AML-193 (cell line): ENCODE measurements at places on chromosomes 11 and 22.

DNA sequence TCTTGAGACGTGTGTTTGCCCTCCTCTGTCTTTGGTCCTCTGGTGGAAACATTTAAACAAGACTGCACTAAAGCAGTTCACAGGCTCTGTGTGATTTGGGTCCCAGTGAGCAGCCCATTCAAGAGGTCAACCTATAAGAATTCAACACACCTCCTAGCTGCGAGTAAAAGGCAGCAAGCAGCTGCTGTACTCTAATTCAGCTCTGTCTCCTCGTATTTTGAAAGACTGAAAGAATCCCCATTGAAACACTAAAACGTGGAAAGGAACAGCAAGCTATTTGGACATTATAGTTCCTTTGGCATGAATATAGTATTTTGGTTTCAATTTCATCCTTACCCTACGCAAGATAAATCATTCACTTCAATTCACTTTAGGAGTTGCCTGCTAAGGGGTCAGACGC lies 1046.7 kb downstream of the DLG2 start:
- DNase-seq = no peak

GRCh38 chr11:66119348-66120133 lies 49.5 kb downstream of the PACS1 start:
- DNase-seq = no peak

GRCh38 chr11:1181853-1182535 lies 24.2 kb downstream of the MUC5AC start:
- DNase-seq = no peak

DNA sequence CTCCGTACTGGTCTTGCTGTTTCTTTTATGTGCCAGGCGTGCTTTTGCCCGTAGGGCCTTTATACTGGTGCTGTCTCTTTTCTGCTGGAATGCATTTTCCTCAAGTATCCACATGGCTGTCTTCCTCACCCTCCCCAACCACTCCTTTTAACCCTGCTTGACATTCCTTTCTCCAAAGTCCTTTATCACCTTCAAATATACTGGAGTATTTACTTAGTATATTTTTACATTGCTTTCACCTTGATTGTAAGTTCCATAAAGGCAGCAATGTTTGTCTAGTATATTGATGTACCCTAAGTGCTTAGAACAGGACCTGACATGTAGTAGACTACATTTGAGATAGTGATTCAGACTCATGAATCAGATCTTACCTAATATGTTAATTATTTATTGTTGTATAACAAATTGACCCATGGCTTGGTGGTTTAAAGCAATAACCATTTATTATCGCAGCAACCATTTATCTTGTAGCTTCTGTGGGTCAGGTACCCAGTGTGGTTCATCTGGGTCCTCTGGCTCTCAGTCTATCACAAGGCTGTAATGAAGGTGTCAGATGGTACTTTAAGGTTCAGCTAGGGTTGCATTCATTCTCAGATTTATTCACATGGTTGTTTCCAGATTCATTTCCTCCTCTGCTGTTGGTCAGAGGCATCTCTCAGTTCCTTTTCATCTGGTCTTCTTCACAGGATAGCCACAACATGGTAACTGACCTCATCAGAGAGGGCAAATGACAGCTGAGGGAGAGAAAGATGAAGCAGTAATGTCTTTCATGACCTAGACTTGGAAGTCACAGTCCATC lies 34.2 kb downstream of the DDX10 start:
- DNase-seq = no peak

- DNase-seq = no peak
These were observed 32.7 kb upstream of the ACCSL start for GRCh38 chr11:44014968-44015623.

DNA sequence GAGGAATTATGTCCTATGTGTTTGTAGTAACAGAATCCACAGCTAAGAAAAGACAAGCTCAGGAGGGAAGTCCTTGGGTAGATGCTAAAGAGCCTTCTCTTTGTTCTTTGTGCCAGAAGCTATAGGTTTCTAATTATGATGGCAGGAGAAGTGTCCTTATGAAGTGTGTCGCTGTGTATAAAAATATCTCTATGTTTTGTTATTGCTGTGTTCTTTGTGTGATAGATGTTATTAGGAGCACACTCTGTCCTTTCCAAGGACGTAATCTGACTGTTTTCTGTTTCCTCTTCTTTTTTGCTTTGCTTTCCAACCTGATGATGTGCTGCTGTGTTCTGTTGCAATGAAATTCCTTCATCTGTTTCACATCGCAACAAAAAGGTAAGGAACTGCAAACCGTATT lies 171.9 kb downstream of the NCAM1 start:
- DNase-seq = no peak

DNA sequence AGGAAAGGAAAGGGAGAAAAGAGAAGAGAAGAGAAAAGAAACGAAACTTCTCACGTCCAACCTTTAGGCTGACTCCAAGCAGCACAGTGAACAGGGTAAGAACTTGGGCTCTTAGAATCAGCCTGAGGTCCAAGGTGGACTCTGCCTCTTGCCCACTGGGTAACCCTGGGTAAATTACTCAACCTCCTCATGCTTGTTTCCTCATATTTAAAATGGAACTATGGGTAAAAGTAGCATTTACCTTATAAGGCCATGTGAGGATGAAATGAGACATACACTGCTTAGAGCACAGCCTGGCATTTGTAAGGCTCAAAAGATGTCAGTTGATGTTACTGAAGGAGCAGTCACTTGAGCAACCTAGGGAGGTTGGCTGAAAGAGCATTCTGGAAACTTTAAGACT lies 107.9 kb downstream of the C11orf58 start:
- DNase-seq = no peak

GRCh38 chr11:119363081-119363850 lies 16.8 kb upstream of the MFRP start:
- DNase-seq = no peak

DNA sequence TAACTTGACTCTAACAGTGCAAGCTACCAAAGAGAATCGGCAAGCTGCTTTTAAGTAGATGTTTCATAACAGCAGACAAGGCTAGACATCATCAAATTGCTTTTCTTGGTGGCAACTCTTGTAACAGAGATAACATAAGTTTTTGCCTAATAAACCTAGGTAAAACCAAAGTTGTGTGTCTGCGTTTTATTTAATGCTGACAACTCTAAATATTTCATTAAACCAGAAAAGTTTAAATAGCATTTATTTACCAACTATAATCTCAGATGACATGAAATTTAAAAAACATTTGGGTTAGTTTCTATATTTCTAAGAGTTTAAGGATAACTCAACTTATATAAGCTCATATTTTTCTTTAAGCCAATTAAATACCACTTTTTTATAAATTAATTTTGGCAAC lies 19.3 kb upstream of the IFITM3 start:
- DNase-seq = no peak

DNA sequence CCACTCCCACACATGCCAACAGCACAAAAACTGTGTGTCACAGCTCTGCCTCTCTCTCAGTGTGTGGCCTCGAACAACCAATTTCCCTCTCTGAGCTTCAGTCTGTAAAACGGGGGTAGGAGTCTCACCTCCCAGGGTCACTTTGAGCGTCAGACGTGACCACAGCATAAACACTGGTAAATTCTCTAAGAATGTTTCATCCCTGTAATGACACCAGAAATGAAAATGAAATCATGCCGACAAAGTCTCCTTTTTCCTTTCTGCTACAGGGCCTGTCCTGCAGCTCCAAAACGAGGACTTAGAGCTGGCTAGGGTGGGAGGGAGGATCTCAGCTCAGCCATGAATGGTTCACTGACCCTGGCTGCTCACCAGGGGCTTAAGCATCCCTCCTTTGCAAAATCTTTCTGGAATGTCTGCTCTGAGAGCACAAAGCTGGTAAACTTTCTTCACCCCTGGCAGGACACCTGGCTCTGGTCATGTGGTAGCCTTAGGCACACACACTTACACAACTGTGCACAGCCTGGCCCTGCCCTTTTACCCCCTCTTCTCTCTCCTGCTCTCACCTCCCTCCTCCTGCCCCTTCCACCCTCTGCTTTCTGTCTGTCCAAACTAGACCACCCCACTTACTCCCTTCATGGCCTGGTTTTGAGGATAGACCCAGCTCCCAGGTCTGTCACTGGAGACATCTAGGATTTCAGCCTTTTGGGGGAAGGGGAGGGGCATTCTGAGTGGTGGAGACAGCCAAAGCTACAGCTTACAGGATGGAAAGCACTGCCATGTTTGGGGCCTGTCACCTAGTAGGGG lies 12.3 kb upstream of the TSKU start:
- DNase-seq = no peak

DNA sequence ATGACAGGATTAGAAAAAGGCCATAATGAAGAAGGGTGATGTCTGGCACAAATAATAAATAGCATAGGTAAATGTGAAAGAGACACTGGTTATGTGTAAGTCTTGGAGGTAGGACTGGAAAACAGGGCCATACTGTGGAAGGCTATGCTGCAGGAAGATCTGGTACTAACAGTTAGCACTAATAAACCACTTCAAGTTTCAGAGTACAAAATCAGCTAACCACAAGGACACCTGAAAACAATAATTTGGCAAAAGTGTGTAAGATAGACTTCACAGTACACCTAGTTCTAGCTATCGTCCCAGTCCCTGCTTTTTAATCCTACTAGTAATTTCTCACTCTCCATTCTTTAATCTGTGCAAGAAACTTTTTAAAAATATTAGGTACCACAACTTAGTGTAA lies 44.3 kb downstream of the CWF19L2 start:
- no peak for DNase-seq

DNA sequence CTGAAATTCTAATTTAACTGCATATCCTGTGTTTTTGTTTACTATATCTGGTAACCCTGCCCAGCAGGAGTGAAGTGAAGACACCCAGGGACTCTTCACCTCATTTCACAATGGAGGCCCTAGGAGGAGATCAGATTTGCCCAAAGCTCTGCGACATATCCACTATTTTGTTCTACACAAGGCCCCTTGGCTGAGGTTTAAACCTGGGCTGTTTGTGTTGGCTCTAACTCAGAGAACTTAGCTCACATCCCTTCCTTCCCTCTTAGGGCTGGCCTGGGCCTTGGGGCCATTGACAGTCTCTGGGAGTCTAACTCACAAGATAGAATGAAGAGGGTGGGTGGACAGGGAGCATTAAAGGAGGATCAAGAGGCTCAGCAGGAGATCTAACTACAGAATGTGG lies 8.2 kb upstream of the PLA2G3 start:
- DNase-seq = no peak

DNA sequence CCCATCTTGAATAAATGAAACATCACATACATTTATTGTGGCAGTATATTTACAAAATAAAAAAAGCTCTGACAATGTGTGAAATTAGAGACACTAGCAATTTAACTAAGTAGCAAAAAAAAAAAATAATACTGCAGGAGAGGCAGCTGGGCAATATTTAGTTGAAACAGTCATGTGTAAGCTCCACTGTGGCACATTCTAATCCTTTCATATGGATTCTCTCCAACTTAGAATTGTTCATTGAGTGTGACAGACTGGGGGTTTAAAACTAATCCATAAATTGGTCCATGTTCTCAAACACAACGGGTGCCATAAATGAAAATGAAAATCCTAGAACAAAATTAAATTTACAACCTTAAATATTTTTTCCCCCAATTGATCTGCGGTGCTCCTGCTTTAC lies 302.1 kb downstream of the CADM1 start:
- DNase-seq = no peak
